ENCODE measurements at places on chromosomes 3 and 15.

- no peaks in the 10 kb centered on the region for H3K27me3 ChIP-seq
- no peak for DNase-seq
- peaks cover 3% of the 10 kb centered on the region for H3K4me1 ChIP-seq
- no peak overlapping the region for H3K4me3 ChIP-seq
These were observed 35.9 kb downstream of the HERC2 start for GRCh38 chr15:28286031-28286430.

- H3K27ac ChIP-seq = no peak overlapping the region
- no peaks in the 10 kb centered on the region for H3K4me1 ChIP-seq
- no peaks in the 10 kb centered on the region for H3K27me3 ChIP-seq
- DNase-seq = no peak
- H3K36me3 ChIP-seq = peaks cover 58% of the 10 kb centered on the region
These were observed 46.4 kb downstream of the ZNF106 start for GRCh38 chr15:42444415-42445063.

GRCh38 chr3:72310419-72311380 lies 525.8 kb upstream of the PROK2 start:
- H3K27me3 ChIP-seq = no peaks in the 10 kb centered on the region
- H3K36me3 ChIP-seq = no peaks in the 10 kb centered on the region
- no peak for DNase-seq
- H3K27ac ChIP-seq = no peak overlapping the region
- no peak overlapping the region for H3K4me3 ChIP-seq

DNA sequence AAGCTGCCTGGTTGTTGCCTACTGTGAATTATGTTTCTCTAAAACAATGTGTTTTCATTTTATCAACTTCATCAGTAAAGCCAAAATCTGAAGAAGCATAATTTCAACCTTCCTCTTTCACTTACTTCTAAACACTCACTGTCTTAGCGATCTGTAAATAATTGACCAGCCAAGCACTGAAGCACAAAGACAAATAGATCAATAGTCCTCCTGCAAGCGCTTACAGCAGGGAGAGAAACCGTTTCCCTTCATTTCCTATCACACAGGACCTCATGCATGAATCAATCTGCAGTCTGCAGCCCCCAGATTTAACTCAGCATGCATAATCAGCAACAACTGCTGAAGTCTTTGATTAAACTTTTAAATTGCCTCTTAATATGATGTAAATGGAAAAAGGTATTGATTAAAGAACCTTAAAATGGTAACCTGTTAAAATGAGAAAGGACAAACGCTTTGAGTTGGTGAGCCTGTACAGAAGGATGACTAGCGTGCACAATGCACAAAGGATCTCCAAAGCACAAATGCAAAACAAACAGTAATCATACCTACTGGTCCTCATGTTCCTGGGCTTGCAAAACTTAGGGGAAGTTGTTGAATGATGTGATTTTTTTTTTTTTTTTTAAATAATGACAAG lies 370.2 kb upstream of the ZNF385D start:
- H3K27ac ChIP-seq = no peak overlapping the region
- H3K36me3 ChIP-seq = no peaks in the 10 kb centered on the region
- H3K27me3 ChIP-seq = no peaks in the 10 kb centered on the region

- H3K4me3 ChIP-seq = no peak overlapping the region
- no peak overlapping the region for H3K27ac ChIP-seq
- no peaks in the 10 kb centered on the region for H3K27me3 ChIP-seq
- DNase-seq = no peak
These were observed 94.6 kb downstream of the FILIP1L start for GRCh38 chr3:100019719-100020118.

- no peaks in the 10 kb centered on the region for H3K27me3 ChIP-seq
- H3K4me1 ChIP-seq = no peaks in the 10 kb centered on the region
- no peak overlapping the region for H3K4me3 ChIP-seq
- H3K27ac ChIP-seq = no peak overlapping the region
These were observed 1.8 kb upstream of the CCR9 start for GRCh38 chr3:45884368-45885201.

- no peaks in the 10 kb centered on the region for H3K36me3 ChIP-seq
- DNase-seq = peak; percentile 21
- no peaks in the 10 kb centered on the region for H3K27me3 ChIP-seq
- no peaks in the 10 kb centered on the region for H3K4me1 ChIP-seq
These were observed 183.8 kb upstream of the THBS1 start for GRCh38 chr15:39396979-39397615.

DNA sequence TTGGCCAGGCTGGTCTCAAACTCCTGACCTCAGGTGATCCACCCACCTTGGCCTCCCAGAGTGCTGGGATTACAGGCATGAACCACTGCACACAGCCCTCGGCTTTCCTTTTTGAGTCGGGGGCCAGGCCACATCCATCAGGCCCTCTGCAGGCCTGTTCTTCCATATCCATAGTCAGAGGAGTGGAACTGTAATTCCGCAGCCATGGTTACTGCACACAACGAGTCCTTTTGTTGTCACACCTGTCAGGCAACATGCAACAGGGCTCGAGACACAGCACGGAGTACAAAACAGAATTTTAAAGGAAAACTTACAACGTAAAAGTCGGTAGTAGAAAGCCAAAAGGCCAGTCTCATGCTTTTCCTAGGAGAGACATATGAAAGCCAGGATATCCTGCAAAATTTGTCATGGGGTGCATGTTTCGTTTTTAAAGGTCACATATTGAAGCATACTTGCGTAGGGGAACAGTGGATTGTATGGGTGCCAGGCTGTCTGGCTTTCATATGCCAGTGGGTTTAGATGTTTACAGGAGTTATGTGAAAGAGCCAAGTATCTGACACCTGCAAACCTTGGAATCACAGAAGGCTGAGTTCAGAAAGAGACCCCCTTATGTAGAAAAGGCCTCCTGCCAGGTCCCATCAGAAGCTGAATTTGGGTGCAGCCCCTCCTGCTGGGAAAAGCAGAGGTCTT lies 63.2 kb upstream of the LPP start:
- no peaks in the 10 kb centered on the region for H3K27me3 ChIP-seq
- no peaks in the 10 kb centered on the region for H3K36me3 ChIP-seq

GRCh38 chr3:71101014-71101413 lies 482.5 kb downstream of the FOXP1 start:
- H3K36me3 ChIP-seq = no peaks in the 10 kb centered on the region
- H3K4me1 ChIP-seq = peaks cover 63% of the 10 kb centered on the region
- no peaks in the 10 kb centered on the region for H3K27me3 ChIP-seq
- DNase-seq = no peak

- no peak for DNase-seq
- no peak overlapping the region for H3K4me3 ChIP-seq
- H3K4me1 ChIP-seq = no peaks in the 10 kb centered on the region
- H3K36me3 ChIP-seq = no peaks in the 10 kb centered on the region
- H3K27ac ChIP-seq = no peak overlapping the region
These were observed 410.5 kb downstream of the UNC13C start for GRCh38 chr15:54388746-54389145.

DNA sequence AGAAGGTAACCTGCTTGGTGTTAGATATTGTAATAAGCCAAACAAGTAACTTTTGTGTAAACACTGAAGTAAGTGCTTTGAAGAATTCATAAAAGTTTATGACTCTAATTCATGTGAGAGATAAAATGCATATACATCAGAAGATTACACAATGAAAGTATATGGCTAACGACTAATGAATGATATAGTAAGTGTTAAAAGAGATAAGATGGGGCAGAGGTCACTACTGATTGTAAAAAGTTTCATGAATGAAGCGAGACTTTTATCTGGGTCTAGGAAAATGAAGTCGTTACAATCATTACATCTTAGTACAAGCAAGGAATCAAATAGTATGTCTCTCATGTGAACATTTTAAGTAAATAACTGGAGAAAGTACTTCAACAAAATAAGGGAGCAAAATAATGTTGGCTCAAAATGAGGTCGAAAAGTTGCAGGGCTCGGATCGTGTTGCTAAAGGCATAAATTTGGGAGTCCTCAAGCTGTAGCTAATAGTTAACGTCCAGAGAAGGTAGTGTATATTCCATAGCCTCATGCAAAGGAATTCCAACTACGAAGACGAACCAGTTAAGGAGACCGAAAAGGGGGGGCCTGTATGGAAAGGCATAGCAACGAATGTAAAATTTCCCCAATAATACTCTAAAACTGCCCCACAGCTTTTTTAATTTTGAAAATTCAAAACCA lies 984 bp upstream of the DUT start:
- peak overlapping the region; percentile 98 for H3K27ac ChIP-seq
- peaks cover 12% of the 10 kb centered on the region for H3K4me1 ChIP-seq
- H3K4me3 ChIP-seq = peak overlapping the region; percentile 89
- H3K27me3 ChIP-seq = no peaks in the 10 kb centered on the region

- DNase-seq = no peak
- H3K27me3 ChIP-seq = no peaks in the 10 kb centered on the region
- no peak overlapping the region for H3K27ac ChIP-seq
- H3K4me1 ChIP-seq = no peaks in the 10 kb centered on the region
- H3K4me3 ChIP-seq = no peak overlapping the region
These were observed 200.6 kb upstream of the ROBO1 start for GRCh38 chr3:79968418-79968817.

GRCh38 chr3:105334138-105334882 lies 32.4 kb upstream of the ALCAM start:
- H3K27ac ChIP-seq = no peak overlapping the region
- H3K4me3 ChIP-seq = no peak overlapping the region
- DNase-seq = no peak
- H3K36me3 ChIP-seq = no peaks in the 10 kb centered on the region

- no peak overlapping the region for H3K4me3 ChIP-seq
- no peak overlapping the region for H3K27ac ChIP-seq
- peak; percentile 81 for DNase-seq
- no peaks in the 10 kb centered on the region for H3K27me3 ChIP-seq
- peaks cover 4% of the 10 kb centered on the region for H3K4me1 ChIP-seq
- no peaks in the 10 kb centered on the region for H3K36me3 ChIP-seq
These were observed 19.7 kb downstream of the TM4SF4 start for GRCh38 chr3:149494022-149494758.

GRCh38 chr15:101660005-101660404 lies 7.8 kb upstream of the TM2D3 start:
- H3K4me3 ChIP-seq = no peak overlapping the region
- DNase-seq = no peak
- no peaks in the 10 kb centered on the region for H3K4me1 ChIP-seq
- H3K36me3 ChIP-seq = peaks cover 36% of the 10 kb centered on the region

DNA sequence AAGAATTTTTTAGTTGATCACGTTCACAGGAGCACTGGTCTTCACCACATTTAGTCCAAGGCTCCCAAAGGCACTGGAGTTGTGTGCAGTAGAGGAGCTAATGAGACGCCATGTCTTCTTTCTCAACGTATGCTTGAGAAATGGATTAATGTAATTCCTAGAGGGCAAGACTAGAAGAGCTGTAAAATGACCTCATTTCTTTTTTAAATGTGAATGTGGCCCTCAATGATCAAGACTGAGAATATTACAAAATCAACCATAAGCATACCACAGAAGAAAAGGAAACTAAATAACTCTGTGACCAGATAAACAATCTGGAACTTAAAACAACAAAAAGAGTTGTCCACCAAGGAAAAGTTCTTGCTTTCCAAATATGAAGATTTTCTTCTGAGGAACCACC lies 112.1 kb upstream of the THBS1 start:
- H3K4me3 ChIP-seq = no peak overlapping the region
- no peak overlapping the region for H3K27ac ChIP-seq
- no peak for DNase-seq
- H3K4me1 ChIP-seq = no peaks in the 10 kb centered on the region
- H3K36me3 ChIP-seq = no peaks in the 10 kb centered on the region
- no peaks in the 10 kb centered on the region for H3K27me3 ChIP-seq

DNA sequence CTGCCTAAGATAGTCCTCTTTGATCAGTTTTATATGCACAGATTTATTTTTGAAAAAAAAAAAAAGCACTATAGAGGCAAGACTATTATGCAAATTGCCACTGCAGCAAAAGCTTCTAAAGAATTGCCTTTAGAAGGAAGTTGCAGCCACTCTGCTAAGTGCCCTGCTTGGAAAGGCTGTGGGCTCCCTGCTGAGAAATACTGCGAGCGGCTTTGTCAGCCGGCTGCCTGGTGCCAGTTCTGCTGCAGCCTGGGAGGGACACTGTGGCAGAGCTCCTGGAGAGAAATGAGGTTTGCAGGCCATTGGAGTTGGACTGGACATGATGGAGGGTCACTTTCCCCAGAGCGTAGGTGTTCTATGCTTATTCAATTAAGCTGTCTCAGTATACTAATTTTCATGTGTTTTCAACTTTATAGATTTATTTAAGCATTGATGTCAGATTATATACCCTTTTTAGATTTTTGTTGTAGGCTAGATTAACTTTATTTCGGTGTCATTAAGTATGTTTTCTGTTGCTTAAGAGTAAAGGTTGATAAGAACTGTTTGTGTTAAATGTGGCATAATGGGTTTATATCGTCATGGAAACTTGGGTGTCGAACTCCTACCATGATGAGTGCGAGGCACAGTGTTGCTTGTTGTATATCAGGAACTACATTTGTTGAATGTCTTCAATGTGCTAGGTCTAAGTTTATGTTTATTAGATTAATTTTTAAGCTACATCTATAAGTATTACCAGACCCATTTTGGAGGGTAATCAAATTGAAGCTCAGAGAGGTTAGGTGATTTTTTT lies 6.6 kb downstream of the MAP2K5 start:
- no peaks in the 10 kb centered on the region for H3K27me3 ChIP-seq
- no peak overlapping the region for H3K4me3 ChIP-seq
- no peak overlapping the region for H3K27ac ChIP-seq
- peaks cover 6% of the 10 kb centered on the region for H3K4me1 ChIP-seq

GRCh38 chr3:177350121-177350520 lies 152.8 kb upstream of the TBL1XR1 start:
- DNase-seq = no peak
- peak overlapping the region; percentile 37 for H3K27ac ChIP-seq
- H3K27me3 ChIP-seq = no peaks in the 10 kb centered on the region
- H3K36me3 ChIP-seq = no peaks in the 10 kb centered on the region
- peaks cover 11% of the 10 kb centered on the region for H3K4me1 ChIP-seq

DNA sequence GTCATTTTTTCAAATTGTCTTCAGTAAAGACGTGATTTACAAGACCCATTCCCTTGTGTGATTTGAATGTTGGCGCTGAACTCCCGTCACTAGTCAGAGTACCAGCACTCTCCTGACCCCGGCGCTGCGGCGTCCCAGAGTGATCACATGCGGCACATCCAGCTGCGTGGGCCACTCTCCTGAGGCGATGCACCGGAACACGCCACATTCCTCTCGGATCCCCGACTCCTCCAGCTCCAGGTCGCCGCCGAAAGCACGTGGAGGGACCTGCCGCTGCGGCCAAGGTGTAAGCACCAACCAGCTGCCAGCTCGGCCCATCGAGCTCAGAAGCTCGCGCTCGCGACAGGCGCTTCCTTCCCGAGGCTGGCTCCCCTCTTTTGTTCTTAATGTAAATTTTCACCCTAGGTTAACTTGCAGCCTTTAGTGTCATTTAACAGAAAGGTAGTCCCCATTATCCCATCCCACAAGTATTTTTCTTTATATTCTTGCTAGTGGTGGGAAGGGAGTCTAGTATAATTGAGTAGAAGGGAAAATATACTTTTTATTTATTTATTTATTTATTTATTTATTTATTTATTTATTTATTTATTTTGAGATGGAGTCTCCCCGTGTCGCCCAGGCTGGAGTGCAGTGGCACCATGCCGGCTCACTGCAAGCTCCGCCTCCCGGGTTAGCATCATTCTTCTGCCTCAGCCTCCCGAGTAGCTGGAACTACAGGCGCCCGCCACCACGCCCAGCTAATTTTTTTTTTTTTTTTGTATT lies 61.7 kb upstream of the VGLL3 start:
- H3K4me3 ChIP-seq = no peak overlapping the region
- H3K4me1 ChIP-seq = no peaks in the 10 kb centered on the region
- no peaks in the 10 kb centered on the region for H3K36me3 ChIP-seq
- no peaks in the 10 kb centered on the region for H3K27me3 ChIP-seq

GRCh38 chr3:148970271-148970670 lies 21.1 kb upstream of the GYG1 start:
- no peaks in the 10 kb centered on the region for H3K4me1 ChIP-seq
- H3K36me3 ChIP-seq = no peaks in the 10 kb centered on the region
- H3K27ac ChIP-seq = peak overlapping the region; percentile 82
- no peak overlapping the region for H3K4me3 ChIP-seq
